ENCODE measurements at places on chromosomes 5 and 9. TPM values are rescaled to one million over a fixed set of nuclear protein-coding genes. Genes with fewer than 3 reads are reported as not detected.

TEK gene
- 0.12 TPM for total RNA-seq

GAPT gene
- not detected for total RNA-seq

HMMR gene
- 14.0 TPM for total RNA-seq

OBP2B gene
- not detected for total RNA-seq

TRAPPC13 gene
- 14.6 TPM for total RNA-seq

All from A549 treated with RU486 at 1 μM for 4 hours (cell line).